Activated naive CD4-positive, alpha-beta T cell (primary cell): ENCODE measurements at places on chromosomes 5 and 9.

- no peak for DNase-seq
These were observed 158.8 kb downstream of the TMEM161B start for GRCh38 chr5:88109818-88110217.

- no peak for DNase-seq
These were observed 184.3 kb downstream of the TSSK1B start for GRCh38 chr5:113250341-113250953.

DNA sequence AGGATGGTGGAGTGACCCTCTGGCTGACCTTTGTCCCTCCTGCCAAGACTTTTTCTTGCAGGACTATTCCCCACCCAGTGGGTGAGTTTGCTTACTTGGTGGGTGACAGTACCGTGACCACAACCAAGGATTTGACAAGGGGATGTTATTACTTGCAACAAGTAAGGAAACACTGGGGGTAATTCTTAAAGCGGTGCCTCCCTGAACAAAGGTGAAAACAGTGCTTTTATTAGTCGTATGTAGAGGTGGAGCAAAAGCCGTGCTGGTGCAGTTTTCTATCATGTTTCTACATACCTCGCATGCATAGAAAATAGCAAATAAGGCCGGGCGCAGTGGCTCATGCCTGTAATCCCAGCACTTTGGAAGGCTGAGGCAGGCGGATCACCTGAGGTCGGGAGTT is 41.0 kb upstream of the KDM4C start:
- DNase-seq, result no peak

DNA sequence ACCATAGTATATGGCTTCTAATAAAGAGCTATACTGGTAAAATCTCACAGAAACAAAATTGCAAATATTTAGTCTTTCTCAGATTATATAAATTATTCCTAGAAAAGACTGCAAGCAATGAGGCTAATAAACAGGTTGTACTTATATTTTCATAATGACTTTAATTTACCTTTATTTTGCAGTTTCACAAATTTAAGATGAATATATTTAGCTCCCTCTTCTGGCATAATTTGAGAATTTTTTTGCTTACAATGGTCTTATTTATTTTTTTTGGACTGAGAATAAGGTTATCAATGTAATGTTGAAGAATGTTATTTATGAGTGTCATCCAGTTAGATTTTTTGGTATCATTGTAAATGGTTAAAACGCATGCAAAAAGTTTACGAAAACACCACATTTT is 56.7 kb downstream of the PIK3R1 start:
- no peak for DNase-seq

DNA sequence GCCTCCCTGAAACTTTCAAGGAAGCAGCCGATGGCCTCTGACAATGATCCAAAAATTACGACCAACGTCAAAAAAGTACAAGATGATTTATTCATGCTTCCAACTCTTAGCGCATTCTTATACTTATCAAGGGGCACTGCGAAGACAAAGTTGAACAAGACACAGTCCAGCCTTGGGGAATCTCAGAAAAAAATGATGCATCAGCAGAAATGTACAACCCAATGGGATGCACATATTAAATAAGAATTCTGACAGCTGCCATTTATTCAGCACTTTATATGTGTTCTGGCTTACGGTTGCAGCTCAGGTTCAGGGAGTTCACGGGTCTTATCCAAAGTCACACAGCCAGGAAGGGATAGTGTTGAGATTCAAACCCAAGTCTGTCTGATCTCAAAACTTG is 96.0 kb upstream of the CPLX2 start:
- no peak for DNase-seq

- no peak for DNase-seq
These were observed 20.7 kb downstream of the SLIT3 start for GRCh38 chr5:169280286-169280685.

DNA sequence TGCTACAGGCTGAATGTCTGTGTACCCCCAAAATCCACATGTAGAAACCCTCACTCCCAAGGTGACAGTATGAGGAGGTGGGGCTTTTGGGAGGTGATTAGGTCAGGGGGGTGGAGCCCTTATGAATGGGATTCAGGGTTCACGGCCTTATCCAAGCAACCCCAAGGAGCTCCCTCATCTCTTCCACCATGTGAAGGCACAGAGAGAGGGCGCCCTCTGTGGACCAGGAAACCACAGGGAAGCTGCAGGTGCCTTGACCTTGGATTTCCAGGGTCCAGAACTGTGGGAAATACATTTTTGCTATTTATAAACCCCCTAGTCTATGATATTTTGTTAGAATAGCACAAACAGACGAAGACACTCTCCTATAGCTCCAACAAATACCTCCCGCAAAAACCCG is 53.6 kb upstream of the IRX2 start:
- no peak for DNase-seq

DNA sequence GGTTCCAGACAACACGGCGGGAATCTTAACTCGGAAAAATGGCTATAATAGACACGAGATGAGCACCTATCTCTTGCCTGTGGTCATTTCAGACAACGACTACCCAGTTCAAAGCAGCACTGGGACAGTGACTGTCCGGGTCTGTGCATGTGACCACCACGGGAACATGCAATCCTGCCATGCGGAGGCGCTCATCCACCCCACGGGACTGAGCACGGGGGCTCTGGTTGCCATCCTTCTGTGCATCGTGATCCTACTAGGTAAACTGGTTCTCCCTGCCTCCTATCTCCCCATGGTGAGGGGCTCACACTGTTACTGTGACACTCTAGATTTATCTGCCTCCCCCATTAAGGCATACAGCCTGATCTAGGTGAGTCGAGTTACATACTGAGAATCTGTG is 124.2 kb downstream of the CDH6 start:
- DNase-seq, result no peak

- no peak for DNase-seq
These were observed 491 bp downstream of the APC start for GRCh38 chr5:112738191-112738560.

GRCh38 chr5:82275216-82275664 is 2.9 kb downstream of the RPS23 start:
- no peak for DNase-seq

DNA sequence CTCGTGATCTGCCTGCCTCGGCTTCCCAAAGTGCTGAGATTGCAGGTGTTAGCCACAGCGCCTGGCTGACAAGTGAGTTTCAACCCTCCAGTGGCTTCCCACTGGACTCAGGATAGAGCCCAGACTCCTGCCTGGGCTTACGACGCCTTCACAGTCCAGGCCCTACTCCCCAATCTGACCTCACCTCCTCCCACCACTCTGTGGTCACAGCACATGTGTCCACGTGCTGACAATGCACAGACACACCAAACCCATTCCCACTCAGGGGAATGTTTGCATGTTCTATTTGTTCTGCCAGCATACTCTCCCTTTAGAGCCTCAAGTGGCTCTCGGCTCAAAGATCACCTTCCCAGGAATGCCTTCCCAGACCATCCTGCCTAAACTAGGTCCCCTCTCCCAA is 31.1 kb upstream of the TRIM14 start:
- no peak for DNase-seq

DNA sequence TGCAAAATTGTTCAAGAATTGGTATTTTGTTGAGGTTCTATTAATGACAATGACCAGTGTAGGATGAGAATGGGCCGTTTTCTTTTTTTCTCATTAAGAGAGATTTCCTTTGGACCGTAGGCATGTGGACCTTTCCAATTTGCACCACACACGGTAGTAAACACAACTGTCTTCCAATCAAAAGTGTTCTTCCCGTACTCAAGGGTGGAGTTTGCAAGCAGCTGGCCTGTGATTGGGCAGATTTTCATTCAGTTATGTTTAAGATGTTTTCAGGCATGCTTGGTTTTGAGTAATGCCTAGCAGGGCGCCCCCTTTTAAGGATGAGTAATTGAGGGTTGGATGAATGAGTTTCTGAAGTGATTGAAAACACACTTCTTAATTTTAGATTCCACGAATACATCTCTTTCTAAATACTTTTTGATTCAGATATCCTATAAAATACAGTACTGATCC is 2.5 kb downstream of the KDM3B start:
- DNase-seq, result no peak

- DNase-seq, result no peak
These were observed 385.9 kb upstream of the TLE4 start for GRCh38 chr9:79185866-79186265.

DNA sequence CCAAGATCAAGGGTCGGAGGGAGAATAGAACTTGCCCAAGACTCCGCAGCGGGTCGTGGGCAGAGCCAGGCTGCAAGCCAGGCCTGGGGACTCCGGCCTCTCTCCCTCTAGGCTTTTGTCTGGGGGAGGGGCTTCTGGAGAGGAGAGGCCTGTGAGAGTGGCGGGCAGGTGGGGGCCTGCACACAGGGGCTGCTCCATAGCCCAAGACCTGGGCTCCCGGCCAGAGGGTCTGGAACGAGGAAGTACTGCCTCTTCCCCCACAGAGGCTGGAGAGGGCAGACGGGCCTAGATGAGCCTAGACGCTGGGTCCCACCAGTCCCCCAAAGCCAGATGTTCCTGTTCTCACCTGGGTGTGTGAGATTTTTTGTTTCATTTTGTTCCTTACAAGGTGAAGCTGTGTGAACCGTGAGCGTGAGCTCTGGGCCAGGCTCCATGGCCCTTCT is 5.2 kb upstream of the ST6GALNAC6 start:
- DNase-seq, result no peak
